Stimulated activated CD8-positive, alpha-beta memory T cell treated with anti-CD3 and anti-CD28 coated beads, Interleukin-7, amount 100 ng/mL, for 1 hour (primary cell): ENCODE measurements at places on chromosomes 11 and 22.

DNA sequence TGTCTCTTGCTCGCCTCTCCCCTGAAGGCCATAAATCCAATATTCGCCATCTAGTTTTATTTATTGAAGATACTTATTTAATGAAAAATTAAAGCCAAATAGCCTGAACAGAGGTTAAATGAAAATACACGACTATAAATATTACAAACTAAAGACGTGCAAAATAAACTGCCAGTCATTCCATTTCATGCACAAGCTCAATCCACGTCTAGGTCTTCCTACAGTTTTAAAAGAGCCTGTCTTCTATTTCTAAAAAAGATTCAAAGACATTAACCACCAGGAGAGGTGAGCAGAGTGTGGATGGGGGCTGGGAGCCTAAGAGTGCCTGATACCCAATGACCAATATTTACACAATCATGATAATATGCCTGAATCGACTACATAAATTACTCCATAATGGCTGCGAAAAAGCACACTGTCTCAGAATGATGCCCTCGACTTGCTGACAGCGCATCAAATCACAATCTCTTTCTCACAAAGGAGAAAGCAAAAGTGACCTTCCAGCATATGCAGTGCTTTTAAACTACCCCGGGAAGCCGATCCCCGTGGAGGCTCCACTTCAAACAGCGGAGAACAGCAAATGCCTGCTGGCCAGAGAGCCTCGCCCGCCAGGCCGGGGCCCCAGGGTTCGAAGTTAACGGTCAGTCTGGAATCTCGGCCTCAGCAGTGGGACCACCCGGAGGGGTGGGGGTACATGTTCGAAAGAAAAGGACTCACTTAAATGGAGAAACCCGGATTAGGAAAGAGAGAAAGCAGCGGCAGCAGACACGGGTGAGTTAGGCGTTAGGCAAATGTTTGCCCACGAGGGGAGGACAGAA, 1.7 kb downstream of the FCHSD2 start:
- DNase-seq = no peak

- no peak for DNase-seq
These were observed 51.4 kb downstream of the BDNF start for GRCh38 chr11:27648840-27649239.

DNA sequence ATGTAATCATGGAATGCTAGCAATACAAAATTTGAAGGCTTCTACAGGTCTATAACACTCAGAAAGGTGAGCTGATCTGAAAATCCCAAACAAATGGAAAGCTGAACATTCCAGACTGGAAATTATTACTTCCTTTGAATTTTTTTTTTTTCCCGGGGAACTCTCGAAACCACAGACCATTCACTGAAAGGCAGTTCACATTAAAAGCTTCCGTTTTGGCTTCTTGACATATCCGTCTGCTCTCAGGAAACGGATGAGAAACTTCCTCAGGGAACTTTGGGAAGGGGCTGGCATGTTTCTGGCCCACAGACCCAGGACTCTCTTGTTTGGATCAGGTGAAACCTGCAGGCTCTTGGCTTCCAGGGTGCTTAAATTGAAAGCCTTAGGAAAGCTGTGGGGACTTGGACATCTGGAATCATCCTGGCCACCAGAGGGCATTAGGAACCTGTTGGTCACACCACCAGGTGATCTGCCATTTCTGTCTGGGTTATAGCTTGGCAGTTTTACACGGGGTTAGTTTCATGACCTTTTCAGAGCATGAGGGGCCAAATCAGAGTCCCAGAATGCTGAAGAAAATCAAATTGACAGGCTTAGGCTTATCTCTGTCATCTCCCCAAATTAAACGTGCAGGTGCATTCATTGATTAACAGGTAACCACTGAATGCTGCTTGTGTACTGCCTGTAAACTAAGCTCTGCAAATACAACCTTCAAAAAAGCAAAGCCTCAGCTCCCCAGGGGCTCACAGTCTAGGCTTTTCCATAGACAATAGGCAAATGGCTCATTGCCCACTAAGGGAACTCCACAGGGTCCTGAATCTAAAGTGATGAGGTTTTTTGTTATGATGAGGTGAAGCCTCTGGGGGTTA, 22.7 kb upstream of the GRAMD1B start:
- DNase-seq = peak; percentile 27

DNA sequence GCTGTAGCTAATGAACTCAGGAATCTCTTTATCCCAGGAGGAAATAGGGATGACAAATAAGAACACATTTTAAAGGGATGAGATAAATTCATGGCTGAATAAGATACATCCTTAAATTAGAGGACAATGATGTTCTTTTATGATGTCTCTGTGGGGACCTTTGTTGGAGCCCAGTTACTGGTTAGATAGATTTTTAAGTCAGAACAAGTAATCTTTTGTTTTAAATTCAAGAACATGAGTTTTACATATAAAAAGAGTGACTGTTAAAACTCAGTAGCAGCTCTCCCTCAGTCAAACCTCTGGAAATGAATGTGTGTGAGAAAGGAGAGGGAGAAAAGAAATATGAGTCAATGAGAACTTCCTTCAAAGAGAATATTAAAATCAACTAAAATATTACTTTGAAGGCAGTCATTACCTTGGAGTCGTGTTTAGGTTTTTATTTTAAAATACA, 241.6 kb downstream of the SWAP70 start:
- no peak for DNase-seq

DNA sequence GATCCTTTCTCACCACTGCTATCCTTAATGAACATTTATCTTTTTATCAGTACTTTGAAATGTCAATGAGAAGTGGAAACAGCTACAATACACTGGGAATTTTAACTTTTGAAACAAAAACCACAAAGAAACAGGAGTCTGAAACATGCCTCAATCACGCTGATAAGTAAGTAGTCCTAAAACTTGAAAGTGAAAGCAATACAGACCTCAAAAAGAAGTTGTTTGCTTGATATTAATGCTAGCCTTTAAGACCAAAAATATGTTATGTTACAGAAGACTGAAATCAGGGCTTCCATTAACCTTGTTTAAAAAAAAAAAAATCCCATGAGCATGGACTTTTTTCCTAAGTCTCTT, 21.3 kb downstream of the PHF21A start:
- no peak for DNase-seq
